ENCODE measurements at places on chromosomes 2 and 18.

DNA sequence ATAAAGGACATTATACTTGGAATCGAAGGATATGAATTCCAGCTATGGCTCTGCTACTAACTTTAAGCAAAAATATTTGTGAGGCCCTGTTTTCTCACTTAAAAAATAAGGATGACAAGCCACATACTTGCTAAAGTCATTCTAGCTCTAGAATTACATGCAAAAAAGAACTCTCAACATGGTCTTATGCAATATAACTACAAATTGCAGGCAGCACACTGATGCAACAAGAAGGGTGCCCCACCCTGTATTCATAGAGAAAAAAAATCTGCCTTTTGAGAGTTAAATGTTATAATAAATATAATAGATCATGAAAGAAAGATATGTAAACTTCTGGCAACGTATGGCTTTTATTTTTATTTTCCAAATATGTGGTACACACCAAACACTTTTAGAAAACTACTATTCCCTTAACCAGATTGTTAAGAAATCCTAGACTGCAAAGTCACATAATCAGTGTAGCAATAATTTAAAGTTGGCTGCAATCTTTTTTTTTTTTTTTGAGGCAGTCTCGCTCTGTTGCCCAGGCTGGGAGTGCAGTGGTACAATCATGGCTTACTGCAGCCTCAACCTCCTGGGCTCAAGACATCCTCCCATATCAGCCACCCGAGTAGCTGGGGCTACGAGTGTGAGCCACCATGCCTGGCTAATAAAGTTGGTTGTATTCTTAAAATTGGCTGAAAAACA, 40.2 kb upstream of the WDSUB1 start:
- no peak for DNase-seq

- no peak for DNase-seq
Observed at GRCh38 chr2:221134718-221135117, 437.4 kb downstream of the EPHA4 start.

- no peak for DNase-seq
Observed at GRCh38 chr2:189553504-189554088, 27.0 kb downstream of the SLC40A1 start.

GRCh38 chr18:54848121-54848520, 19.8 kb downstream of the RAB27B start:
- no peak for DNase-seq

DNA sequence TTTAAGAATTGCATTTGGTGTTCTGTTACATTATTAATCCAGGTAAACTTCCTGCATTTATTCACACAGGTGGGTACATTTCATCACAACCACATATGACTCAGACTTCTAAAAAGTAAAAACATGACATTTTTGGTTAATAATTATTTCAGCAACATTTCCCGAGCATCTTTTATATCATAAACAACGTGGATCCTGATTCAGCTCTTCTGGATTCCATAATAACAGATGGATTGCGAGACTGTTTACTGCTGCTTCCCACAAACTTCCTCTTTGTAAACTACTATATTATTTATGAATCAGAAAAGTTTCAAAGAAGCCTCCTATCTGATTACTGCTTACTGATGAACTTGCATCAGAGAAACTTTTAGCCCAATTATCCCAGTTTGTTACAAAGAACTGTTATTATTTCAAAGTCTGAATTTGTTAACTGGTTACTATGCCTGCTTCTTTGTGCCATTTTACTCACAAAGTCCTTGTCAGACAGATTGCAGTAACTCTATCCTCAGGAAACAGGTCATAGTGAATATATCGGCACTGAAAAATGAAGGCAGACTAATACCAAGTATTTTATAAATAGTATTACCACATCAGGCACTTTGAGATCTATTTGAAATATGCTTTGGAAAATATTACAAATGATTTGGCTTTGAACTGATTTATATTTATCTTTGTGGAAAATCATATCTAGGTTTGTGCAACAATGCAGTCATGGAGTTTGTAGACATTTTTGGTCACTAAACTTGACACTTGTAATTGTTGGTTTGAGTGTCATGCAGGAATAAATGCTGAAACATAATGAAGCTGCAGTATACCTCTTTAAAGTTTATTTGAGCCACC, 511.6 kb downstream of the PLCL1 start:
- DNase-seq: no peak

DNA sequence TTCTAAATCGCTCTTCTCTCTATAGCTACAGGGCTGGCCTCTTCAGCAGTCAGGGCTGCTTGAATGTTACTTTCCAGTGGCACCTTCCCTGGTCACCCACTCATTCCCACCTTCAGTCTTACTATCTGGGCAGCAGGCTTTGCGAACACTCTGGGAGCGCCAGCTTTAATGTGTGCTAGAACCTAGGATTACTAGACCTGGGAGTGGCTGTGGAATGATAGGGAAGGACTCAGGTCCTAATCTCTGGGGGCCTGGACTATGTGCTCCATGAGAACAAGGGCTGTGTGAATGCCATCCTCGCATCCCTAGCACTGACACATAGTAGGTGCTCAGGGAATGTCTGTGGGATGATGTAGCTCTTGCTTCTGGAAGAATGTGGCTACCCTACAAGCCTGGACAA, 57.6 kb downstream of the BCL2L11 start:
- no peak for DNase-seq

DNA sequence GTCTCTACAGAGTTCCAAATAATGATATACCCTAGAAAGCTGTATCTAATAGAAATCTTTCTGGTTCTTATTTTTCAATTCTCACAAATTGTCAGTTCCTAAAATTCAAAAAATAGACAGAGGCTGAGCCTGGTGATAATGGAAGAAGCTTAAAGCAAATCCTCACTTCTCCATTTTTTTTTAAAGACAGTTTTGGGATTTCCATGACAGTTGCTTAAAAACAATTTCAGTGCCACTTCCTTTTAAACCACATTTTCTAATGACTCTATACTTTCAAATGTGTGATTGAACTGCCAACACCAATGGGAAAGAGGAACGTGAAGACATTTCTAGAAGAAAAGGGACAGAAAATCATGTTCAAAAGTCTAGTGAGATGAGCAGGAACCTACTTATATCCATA, 4.0 kb downstream of the GKN2 start:
- DNase-seq: no peak

DNA sequence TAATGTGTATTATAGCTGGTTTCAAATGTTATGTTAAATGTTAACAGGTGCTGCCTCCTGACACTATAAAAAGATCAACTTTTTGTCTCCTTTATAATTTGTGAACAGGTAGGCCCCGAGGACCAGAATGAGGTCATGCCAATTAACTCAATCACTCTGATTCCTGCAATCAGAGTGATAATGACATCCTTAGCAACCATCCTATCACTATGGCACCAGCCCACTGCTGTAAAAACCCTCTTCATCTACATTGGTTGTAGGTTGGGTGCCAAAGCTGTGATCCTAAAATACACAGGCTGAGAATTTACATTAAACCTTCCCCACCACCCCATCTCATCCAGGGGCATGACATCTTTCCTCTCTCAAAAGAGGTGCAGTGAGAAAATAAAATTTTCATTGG, 103.5 kb downstream of the CPO start:
- no peak for DNase-seq

- no peak for DNase-seq
Observed at GRCh38 chr18:51192026-51192425, 5.5 kb downstream of the MEX3C start.

GRCh38 chr2:121897335-121897970, 142.0 kb downstream of the TSN start:
- DNase-seq: no peak

DNA sequence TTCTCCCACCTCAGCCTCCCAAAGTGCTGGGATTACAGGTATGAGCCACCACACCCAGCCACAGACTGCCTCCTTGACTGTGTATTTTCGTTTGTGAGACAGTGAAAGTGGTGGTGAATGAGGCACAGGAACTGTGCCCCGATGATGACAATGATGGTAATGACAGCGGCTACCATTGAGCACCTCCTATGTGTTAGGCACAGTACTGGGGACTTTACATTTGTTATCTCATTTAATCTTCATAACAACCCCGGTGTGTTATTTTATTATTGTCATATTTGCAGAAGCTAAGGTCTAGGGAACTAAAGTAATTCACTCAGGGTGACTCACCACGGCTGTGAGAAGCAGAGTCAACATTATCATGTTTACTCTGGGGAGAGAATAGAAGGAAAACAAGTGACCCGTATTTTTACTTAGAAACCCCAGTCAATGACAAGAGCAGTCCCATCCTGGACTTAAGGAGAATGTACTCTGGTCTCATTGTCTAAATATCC, 77.6 kb upstream of the ALPP start:
- no peak for DNase-seq

- DNase-seq: no peak
Observed at GRCh38 chr2:152413228-152414030, 78.5 kb downstream of the FMNL2 start.

DNA sequence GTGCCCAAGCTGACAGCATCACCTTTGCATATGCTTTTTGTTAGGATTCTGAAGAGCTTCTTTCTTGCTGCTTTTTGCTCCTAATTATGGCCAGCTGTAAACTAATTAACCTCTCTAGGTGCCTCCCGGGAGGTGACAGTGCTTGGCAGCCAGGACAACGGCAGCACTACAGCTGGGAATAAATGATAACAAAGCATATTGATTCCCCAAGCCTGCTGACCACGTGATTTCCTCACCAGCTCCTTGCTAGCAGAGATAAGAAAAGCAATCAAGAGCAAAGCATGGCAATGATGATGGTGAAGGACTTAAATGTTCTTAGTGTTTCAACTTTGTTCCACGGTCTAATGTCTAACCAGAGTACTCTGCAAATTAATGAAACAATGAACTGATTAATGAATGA, 1074.4 kb upstream of the GYPC start:
- DNase-seq: no peak

DNA sequence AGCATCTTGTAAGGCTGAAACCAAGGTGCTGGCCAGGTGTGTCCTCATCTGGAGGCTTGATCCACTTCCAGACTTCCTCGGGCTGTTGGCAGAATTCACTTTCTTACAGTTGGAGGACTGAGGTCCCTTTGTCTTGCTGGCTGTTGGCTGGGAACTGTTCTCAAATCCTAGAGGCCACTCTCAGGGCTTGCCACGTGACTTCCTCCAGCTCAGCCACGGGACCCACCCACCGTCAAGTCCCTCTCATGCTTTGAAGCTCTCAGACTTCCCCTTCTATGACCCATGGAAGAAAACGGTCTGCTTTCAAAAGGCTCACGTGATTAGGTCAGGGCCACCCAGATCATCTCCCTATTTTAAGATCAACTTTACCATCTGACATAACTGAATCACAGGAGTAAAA, 77.1 kb downstream of the SMAD4 start:
- no peak for DNase-seq

GRCh38 chr2:205656461-205656860, 25.8 kb upstream of the NRP2 start:
- no peak for DNase-seq

GRCh38 chr2:241767464-241768250, 9.0 kb upstream of the GAL3ST2 start:
- no peak for DNase-seq

- DNase-seq: no peak
Observed at GRCh38 chr2:101736233-101736632, 38.7 kb downstream of the MAP4K4 start.

- DNase-seq: no peak
Observed at GRCh38 chr18:59047321-59048047, 92.2 kb upstream of the SEC11C start.

DNA sequence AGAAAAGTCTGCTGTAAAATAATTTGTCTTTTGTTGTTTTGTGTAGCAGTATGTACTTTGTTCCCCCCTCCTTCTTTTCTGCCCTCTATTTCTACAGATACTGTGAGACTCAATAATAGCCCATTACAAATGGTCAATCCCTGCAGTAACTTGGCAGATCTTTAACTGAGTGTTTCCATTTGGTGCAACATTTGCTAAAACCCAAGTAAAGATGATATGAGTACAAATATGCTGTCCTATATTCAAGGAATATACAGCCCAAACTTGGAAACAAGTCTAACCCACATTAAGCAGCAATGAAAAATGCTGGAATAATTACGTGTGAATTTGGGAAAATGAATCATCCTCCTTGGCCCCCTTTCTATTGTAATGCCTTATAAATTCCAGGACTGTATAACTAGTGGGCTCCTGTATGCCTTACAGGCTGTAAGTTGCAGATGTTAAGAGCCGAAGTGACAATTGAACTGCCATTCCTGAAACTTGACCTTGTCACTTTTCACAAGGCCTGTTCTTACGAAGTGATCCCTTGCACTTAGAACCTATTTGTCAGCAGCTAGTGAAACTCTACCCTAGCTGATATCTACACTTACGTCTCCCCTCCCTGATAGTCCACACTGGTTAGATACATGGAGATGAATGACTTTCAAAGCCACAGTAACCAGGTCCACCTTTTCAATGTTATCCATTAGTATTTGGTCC, 104.9 kb downstream of the IRS1 start:
- no peak for DNase-seq

DNA sequence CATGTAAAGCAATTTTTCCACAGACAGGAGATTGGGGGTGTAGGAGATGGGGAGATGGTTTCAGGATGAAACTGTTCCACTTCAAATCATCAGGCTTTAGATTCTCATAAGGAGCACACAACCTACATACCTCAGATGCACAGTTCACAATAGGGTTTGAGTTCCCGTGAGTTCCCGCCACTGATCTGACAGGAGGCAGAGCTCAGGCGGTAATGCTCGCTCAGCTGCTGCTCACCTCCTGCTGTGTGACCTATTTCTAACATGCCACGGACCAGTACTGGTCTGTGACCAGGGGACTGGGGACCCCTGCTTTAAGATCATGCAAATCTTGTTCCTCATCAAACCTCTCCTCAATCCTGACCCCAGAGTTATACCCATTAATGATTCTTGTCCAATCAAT, 70.1 kb downstream of the RPE start:
- DNase-seq: no peak

DNA sequence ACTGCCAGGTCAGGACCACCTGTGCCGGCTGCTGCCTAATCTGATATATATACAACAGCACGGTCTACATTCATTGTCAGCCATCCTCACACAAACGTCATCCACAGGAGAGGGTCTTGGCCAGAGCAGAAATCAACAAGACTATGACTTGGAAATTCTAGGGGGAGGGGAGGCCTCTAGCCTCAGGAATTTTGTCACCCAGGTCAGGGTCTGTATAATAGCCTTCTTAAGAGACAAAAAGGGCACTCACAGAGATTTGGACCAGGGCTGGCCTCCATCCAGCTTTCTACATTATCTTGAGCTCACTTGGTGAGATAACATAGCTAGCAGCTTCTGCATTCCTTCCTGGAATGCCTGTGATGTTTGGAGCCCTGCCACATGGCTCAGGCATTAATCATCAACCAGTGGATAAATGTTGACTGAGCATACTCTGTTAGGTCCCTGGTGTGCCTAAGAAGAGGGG, 50.4 kb upstream of the CTIF start:
- DNase-seq: no peak

GRCh38 chr2:28626891-28627421, 124.7 kb upstream of the PPP1CB start:
- no peak for DNase-seq

Measured in cortex of kidney (tissue), 1 donor.